ENCODE measurements at places on chromosomes 7 and 10.

DNA sequence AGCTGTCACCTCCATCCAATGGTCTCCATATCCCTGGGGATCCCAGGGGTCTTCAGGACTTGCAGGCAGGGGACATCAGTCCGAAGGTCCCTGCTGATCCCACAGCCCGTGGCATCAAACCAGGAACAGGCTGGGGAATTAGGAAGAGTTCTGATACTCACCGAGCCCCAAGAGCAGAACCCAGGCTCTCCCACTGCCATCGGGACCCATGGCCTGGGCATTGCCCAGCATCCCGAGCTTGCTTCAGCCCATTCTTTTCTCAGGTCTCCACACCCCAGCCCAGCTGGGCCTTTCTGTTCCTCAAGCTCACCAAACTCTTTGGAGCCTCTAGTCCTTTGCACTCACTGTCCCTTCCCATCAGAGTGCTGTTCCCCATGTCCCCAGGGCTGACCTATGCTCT lies 280.9 kb downstream of the GRID1 start:
- DNase-seq: no peak

DNA sequence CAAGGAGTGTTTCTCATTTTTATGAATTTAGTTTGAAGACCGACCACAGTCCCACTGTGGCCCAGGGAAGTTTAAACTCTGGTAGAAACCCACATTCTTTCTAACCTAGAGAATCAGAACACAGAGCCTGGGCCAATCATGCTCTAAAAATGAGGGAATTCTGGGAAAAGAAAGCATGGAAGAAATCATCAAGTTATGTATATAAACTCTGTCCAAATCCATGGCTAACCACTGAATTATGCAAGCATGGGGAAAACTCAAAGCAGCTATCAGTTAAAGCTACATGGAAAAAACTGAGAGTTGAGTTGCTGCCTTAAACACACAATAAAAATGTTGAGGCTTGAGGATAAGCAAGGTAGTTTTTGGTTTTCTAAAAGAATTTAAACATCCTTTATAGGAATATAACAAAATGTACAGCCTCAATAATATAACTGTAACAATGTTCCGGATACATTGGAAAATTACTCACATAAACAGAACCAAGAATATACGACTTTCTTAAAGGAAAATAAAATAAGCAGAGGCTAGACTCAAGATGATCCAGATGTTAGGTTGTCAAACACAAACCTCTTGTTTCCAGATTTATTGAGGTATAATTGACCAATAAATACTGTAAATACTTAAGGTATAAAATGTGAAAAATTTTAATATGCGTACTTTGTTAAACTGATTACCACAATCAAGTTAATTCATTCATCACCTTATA lies 311.2 kb upstream of the GNAI1 start:
- DNase-seq: no peak

DNA sequence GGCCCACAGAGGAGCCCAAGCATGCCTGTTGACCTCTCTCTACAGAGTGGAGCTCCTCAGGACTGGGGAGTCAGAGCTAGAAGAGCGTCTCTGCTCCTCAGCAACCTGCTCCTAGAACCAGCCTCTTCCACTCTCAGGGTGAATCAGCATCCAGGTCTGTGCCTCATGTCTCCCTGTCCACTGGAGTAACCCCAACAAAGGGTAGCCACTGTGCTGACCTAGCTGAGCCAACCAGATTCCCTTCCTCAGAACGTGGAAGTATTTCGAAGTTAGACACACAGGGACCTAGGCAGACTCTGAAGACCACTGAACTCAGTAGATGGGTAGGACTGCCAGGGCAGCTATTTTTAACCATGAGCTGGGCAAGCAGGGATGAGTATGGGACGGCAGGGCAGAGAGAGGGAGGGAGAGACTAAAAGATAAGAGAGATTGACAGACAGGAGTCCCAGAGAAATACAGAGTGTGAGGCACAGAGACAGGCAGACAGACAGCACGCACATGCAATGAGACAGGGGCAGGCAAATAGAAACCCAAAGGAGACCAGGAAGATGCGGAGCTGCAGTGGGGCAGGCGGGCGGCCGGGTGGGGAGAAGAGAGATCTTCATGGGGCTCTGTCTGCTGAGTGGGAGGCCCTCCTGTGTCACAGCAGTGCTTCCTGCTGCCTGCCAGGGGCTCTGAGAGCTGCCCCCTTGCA lies 56.7 kb downstream of the OSBPL3 start:
- DNase-seq: no peak

- peak; percentile 74 for DNase-seq
Measured at GRCh38 chr7:14507617-14508016, 394.9 kb downstream of the DGKB start.

DNA sequence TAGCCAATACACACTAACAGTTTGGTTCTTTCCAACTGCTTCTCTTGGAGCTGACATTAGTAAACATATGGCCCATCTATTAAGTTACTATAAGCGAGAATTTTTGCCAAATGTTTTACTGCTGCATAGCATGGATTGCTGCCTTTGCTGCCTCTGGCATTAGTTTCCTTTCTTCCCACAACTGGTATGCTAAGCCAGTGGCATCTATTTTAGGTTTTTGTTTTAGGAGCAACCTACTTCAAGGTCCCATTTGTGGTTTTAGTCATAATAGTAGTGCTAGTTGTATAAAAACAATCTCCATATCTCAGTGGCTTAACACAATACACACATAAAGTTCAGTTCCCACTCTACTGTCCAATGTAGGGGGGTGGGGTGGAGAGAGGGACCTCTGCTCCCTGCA lies 25.9 kb upstream of the PANK1 start:
- DNase-seq: no peak

- DNase-seq: no peak
Measured at GRCh38 chr10:92074126-92074887, 150.7 kb downstream of the BTAF1 start.

GRCh38 chr10:543862-544822 lies 145.3 kb downstream of the DIP2C start:
- DNase-seq: no peak

DNA sequence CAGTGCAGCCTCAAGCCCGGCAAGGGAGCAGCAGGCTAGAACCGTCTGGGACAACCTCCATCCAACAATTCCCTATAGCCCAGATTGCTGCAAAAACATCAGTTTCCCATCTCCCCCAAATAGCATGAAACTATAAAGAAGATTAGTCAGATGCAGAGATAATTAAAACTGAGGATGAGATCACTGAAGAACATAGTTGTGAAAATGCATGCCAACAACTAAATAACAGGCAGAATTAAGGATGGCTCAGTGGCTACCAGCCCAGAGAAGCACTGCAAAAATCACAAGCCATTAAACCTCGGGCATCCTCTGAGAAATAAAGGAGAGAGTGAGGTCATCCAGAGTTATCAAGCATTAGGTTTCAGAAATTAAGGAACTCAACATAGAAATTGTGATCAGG lies 427.1 kb downstream of the TNS3 start:
- no peak for DNase-seq

- no peak for DNase-seq
Measured at GRCh38 chr10:122181876-122182275, 89.2 kb upstream of the BTBD16 start.

DNA sequence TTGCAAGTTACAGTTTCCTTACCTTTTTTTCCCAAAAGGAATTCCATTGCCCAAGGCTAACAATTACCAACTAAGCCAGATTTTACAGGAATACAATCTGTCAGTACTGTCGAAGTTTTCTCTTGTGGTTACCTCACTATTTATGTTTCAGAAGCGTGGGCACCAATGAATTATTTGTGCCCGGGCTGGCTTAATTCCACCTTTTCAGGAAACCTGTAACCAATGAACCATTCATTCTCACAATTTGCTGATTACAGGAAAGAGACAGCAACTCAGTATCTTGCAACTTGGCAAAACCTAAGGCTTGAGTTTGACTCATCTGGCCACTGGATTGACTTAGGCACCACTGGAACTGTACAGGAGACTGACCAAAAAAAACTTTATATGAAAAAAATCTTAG lies 485.6 kb downstream of the INHBA start:
- DNase-seq: no peak

- DNase-seq: no peak
Measured at GRCh38 chr7:157501581-157501980, 164.8 kb downstream of the DNAJB6 start.

DNA sequence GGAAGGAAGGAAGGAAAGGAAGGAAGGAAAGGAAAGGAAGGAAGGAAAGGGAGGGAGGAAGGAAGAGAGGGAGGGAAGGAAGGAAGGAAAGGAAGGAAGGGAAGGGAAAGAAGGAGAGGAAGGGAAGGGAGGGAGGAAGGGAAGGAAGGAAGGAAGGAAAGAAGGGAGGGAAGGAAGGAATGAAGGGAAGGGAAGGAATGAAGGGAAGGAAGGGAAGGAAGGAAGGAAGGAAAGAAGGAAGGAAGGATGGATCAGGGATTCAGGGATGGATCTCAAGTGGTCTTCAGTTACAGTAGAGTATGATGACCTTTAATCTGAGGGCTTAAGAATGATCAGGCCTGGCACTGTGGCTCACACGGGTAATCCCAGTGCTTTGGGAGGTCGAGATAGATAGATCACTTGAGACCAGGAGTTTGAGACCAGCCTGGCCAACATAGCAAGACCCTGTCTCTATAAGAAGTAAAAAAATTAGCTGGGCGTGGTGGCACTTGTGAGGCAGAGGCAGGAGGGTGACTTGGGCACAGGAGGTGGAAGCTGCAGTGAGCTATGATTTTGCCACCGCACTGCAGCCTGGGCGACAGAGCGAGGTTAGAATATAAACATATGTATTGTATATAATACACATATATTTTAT lies 760 bp upstream of the FOXK1 start:
- no peak for DNase-seq

DNA sequence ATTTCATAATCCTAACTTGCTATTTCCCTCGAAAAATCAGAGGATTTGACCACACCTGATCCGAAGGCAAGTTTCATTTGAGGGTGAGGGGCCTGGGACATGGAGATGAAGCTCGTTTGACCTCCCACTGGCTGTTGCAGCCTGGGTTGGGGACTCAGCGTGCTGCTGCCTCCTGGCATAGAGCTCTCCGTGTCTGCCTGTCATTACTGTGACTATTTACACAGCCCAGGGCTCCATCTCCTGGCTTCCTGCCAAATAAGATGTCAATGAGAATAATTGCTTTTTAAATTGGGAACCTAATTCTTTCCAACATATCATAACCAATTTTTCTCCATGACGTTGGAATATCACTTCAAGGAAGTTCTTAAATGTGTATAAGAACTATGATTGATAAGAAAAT lies 139.3 kb upstream of the COBL start:
- DNase-seq: no peak

DNA sequence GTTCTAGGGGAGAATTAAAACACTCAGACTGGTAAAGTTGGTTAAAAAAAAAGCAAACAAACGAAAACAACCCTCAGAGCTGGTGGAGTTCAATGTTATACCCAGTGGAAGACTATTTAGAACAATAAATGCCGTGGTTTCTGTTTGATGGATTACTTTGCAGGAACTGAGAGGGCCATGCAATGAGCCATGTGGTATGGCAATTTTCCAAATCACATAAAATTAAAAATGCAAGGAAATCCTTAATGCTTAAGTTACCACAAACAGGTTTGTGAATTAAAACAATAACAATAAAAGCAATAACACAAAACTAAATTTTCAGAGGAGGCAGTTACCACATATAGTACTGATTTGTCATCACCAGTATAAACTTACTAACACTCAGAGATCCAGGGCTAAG lies 96.9 kb downstream of the RTKN2 start:
- no peak for DNase-seq

GRCh38 chr7:28165261-28165660 lies 15.3 kb downstream of the JAZF1 start:
- no peak for DNase-seq

GRCh38 chr10:11473128-11473760 lies 138.2 kb downstream of the USP6NL start:
- DNase-seq: no peak

All from NCI-H1694 (cell line).